ENCODE measurements at places on chromosomes 13 and 19.

DNA sequence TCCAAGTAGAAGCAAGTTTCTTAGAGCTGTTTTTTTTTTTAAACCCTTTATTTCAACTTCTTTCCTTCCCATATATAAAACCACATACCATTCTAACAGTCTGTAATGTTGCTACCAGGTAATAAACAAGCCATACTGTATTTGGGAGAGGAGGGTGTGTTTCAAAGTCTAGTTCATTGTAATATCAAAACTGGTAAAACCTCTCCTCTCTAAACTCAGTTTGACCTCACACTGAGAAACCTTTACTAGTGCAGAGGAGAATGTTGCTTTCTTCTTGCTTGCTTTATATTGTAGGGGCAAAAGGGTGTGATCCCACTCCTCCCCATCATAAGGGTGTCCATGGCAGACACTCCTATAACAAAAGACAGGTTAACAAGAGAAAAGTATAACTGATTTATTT lies 155.1 kb downstream of the GGACT start:
- no peak for DNase-seq

GRCh38 chr13:112837371-112838037 lies 131.5 kb upstream of the MCF2L start:
- DNase-seq = peak; percentile 7

- no peak for DNase-seq
Measured at GRCh38 chr19:52778811-52779210, 7.8 kb downstream of the ZNF600 start.

GRCh38 chr13:33285420-33286124 lies at the start of gene STARD13:
TSS of gene STARD13 (minus strand) at chr13:33285755. CDS start at chr13:33285638, 117 bp downstream.
- DNase-seq = peak; percentile 79

GRCh38 chr19:57664269-57665127 lies 4.2 kb upstream of the ZSCAN4 start:
- no peak for DNase-seq

DNA sequence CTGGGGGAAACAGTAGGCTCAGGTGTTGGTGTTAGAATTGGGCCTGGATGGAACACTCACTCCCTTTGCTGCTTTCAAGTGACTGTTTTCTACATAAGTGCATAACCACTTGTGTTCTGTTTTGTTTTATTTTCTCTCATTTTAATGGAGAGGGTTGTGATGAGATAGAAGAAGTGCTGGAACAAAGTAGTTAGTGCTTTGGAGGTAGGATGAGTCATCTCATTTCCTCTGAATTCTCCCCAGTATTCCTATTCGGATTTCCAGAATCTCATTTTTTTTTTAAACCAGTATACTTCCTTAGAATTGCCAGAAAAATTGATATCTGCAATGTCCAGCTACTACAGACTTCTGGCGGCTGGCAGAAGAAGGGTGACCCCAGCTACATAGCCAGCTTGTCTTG lies 575.9 kb downstream of the MYO16 start:
- DNase-seq = no peak

DNA sequence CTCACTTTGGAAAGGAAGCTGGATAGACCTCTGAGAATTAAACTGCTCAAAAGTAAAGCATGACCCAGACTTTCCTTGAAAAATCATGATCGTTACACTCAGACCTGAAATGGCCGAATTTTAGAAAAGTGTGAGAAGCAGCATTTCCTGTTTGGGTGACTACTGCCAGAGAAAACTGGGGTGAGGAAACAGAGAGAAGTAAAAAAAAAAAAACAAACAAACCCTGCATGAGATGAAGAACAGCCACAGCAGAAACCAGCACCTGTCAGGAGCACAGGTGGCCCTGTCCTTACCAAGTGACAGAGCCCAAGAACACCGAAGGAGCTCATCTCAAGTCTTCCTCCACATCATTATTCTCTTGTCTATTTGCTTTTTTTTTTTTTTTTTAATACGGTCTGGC lies 12.0 kb upstream of the ADPRHL1 start:
- DNase-seq = no peak

DNA sequence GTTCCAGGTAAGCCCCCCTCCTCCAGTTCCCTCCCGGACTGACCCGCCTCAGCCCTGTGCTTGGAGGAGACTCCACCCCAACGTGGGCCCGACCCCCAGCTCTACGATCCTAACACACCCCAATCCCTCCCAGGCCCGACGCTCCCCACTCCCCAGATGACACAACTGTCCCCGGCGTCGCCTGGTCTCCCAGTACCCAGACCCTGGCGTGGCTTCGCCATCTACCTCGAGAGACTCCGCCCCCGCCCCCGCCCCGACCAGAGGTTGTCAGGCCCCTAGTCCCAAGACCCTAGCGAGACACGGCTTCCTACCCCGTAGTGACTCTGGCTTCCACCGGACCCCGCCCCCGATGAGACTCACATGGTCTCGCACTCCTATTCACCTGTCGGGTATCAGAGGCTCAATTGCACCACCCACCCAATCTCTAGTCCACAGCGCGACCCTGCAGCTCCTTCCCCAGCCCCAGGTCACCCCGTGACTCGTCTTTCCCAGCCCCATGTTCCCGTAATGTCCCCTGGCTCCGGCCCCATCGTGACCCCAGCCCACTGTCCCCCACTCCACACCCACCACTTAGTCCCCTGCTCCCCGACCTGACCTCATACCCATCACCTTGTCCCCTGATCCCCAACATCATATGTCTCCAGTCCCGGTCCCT lies 2.9 kb downstream of the CD37 start:
- DNase-seq = no peak

- DNase-seq = no peak
Measured at GRCh38 chr19:43468354-43469159, 3.1 kb upstream of the LYPD3 start.

DNA sequence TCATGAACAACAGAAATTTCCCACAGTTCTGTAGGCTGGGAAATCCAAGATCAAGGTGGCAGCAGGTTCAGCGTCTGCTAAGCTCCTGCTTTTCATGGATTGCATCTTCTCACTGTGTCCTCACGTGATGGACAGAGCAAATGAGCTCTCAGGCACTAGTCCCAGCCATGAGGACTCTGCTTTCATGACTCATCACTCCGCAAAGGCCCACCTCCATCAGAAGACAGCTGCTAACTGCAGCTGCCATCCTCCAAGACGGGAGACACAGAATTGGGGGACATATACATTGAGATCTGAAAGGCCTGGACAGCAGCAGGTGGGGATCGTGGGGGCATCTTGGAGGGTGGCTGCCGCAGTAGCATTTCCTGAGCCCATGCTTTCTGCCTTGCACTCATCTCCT lies 44.4 kb upstream of the SPATA13 start:
- no peak for DNase-seq

DNA sequence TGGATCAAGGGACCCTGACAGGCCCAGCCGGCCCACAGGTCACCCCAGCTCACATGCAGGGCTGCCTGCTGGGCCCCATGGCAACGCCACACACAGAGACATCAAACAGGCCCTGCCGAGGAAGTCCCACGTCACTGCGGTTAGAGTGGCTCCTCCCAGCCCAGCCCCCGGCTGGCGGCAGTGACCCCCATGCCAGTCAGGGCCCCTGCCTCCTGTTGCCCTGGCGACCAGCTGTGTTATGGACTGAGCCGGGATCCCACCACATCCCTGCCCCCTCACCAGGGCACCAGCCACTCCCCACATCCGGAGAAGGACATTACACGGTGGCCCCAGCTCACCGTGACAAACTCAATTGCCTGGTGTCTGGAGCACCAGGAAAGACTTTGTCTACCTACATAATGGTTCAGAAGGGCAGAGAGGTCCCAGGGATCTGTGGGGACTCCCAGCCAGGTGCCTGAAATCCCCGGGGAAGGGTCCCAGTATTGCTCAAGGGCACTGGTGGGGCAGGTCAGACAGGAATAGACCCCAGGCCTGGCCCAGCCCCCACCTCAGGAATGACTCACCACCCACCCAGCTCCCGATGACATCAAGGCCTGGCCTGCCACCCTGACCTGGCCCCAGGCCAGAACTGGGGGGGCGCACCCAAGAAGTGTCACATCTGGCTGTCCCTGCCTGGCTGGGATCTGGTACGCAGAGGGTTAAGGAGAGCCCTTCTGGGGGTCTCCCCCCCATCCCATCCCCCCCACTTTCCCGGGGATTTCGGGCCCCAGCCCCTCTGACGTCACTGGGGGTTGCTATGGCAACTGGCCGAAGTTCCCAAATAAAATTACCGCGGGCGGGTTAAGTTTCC lies 30.2 kb upstream of the NANOS3 start:
- DNase-seq = no peak

- no peak for DNase-seq
Measured at GRCh38 chr19:45217193-45217956, 27.8 kb downstream of the EXOC3L2 start.

DNA sequence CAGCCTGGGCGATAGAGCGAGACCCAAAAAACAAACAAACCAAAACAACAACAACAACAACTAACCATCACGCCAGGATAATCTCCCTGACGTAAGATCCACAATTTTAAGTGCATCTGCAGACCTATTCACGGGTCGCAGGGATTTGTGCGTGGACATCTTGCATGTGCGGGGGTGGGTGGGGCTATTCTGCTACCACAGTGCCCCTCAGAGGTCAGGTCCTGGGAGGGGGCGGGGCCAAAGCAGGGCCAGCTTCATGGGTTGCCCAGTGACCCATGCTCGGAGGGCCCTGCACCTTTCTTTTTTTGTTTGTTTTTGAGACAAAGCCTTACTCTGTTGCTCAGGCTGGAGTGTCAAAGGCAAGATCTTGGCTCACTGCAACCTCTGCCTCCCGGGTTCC lies 2.6 kb upstream of the CDC42EP5 start:
- DNase-seq = no peak

DNA sequence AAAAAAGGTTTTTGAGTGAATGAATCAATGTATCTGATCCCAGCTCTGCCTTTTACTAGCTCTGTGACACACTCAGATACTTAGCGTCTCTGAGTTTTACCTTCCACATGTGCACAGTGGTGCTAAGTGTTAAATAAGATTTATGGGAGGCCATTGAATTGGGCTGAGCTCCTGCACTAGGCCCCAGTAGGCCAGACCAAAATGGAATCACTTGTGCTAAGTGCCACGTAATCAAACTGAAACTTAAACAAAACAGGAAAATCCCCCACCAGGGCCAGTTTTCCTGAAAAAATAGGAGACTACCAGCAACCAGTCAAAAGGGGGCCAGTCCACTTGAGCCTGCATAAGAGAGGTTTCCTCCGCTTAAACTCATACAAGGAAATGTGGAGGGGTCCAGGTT lies 40.9 kb downstream of the GJA3 start:
- DNase-seq = no peak

DNA sequence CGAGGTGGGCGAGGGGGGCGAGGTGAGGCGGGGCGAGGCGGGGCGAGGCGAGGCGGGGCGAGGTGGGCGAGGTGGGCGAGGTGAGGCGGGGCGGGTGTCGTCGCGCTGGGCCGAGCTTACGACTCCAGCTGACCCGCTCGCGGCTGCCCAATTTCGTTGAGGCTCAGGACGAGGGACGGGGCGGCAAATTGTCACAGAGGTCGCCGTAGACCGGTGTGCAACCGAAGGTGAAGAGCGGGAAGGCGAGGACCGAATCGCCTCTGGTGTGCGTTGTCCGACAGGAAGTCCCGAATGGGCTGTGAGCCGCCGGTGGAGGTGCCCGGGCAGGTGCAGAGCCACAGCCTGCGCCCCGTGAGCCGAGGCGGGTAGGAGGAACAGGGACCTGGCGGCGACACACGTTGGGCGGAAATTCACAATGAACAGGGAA lies at the start of gene LACC1:
LACC1 (plus strand) TSS at position 150 of the 427 bp plus-strand sequence. CDS start 1,082 bp downstream, outside the sequence.
- DNase-seq = no peak

- no peak for DNase-seq
Measured at GRCh38 chr13:85497652-85498051, 301.6 kb downstream of the SLITRK6 start.

GRCh38 chr13:35213911-35214310 lies 262.6 kb downstream of the MAB21L1 start:
- DNase-seq = no peak

- no peak for DNase-seq
Measured at GRCh38 chr19:10452726-10453618, 32.6 kb downstream of the PDE4A start.

- DNase-seq = no peak
Measured at GRCh38 chr13:73835138-73835721, 299.0 kb downstream of the KLF12 start.

DNA sequence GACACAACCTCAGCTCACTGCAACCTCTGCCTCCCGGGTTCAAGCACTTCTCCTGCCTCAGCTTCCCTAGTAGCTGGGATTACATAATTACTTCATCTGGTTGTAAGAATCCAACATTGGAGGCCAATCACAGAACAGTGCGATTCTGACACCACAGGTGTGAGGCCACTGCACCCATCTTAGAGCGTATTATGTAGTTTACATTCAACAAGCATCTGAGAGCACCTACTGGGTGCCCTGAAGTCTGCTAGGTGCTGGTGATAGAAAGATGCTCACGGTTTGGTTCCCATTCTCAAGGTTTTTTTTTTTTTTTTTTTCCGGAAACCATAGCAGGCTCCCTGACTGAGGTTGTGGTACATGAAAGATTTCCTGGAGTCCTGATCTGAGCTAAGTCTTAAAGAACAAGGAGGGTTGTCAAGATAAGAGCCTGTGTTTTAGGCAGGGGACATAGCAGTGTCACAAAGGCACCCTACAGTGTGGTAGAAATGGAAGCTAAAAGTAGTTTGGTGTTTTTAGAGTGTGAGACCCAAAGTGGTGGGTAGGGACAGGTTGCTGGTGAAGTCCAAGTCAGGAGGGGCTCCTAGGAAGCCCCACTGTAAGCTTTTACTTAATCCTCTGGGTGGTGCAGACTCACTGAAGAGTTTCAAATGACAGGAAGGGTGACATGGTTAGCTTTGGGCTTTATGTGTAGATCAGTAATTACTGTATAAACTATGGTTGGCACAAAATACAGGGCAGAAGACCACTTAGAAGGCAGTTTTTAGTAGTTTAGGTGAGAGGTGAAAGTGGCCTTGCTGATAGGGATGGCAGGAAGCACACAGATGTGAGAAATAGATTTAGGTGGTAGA lies 15.2 kb downstream of the SAE1 start:
- no peak for DNase-seq

- no peak for DNase-seq
Measured at GRCh38 chr13:80297094-80297493, 43.8 kb downstream of the SPRY2 start.

DNA sequence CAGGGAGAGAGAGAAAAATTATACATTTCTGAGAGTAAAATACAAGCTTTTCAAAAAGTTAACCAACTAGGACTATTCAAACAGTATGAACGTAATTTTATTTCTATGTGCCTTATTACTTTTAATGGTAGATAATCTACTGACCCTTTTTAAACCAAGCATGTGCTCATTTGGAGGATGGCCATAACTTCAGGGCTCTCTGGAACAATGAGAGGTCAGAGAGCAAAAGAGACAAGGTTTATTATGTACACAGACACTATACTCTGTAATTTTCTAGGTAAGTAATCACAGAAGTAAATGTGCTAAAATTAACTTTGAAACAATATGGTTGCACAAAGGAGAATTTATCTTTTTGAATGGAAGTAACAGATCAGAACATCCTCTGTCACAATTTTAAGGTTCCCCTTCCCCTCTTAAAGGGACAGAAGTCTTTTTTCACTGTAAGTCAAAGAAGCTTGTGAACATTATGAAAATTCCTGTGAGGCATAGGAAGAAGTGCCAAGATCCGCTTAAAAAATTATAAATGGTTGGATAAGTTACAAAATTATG lies 1.0 kb downstream of the POSTN start:
- no peak for DNase-seq

- DNase-seq = peak; percentile 41
Measured at GRCh38 chr13:76885203-76886004, 801 bp downstream of the KCTD12 start.

GRCh38 chr13:51318015-51318414 lies 21.5 kb upstream of the SERPINE3 start:
- DNase-seq = no peak

GRCh38 chr13:98972627-98973026 lies 5.2 kb downstream of the DOCK9 start:
- no peak for DNase-seq

GRCh38 chr19:16607819-16608218 lies 20.2 kb downstream of the MED26 start:
- no peak for DNase-seq

GRCh38 chr19:18144361-18144760 lies 8.6 kb upstream of the PIK3R2 start:
- no peak for DNase-seq
